ENCODE measurements at places on chromosomes 2 and 18.

DNA sequence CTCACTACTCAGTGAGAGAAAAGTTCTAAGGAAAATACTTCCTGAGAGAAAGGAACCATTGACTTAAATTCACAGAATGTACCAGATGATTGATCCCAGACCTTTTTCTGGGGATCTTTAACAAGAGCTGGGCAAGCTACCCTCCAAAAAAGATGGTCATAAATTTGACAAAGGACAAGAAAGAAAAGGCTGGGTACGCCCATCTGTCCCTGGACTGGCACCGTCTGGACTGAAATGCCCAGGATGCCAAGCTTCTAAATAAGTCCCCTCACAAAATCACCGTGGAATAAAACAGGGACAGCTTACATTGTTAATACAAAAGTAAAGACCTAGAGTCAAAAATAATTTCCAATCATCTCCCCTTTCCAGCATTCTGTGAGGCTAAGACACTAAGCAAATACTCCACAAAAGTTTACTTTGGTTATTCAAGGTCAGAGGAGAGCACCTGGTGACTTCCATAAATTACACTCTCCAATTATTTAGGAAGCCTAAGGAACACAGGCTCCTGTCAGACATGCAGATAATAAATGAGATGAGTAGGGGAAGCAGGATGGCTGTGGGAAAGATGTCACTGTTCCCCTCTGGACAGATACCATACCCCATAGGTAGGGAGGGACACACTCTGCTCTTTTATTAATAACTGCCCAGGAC is 69.9 kb downstream of the UXS1 start:
- no peak for DNase-seq

DNA sequence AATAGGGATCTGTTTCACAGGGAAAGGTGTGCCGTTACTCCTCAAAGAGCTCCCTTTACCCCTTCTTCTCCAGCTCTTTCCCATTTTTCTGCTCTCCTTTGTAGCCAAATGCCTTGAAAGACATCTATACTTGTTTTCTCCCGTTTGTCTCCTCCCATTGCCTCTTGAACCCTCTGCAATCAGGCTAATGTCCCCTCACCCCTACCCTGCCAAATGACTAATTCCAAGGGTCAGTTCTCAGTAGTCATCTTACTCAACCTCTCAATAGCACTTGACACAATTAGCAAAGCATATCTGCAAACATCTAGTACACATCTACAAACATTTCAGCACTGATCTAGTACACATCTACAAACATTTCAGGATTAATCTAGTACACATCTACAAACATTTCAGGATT is 12.6 kb downstream of the MRO start:
- DNase-seq: no peak

- DNase-seq: no peak
Measured at GRCh38 chr2:16729335-16729734, 63.7 kb upstream of the CYRIA start.

- no peak for DNase-seq
Measured at GRCh38 chr18:58576638-58577251, 52.1 kb downstream of the ALPK2 start.

DNA sequence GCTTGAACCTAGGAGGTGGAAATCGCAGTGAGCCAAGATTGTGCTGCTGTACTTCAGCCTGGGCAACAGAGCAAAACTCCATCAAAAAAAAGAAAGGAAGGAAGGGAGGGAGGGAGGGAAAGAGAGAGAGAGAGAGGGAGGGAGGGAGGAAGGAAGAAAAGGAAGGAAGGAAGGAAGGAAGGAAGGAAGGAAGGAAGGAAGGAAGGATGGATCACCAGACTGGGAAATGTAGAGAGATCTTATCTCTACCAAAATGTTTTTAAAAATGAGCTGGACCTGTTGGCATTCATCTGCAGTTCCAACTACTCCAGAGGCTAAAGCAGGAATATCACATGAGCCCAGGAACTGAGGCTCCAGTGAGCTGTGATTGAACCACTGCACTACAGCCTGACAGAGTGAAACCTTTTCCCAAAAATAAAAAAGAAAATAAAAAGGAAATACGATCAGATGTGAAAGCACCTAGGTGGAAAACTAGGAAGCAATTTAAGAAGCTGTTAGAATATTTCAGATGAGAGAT is 239.4 kb downstream of the CDH7 start:
- no peak for DNase-seq

DNA sequence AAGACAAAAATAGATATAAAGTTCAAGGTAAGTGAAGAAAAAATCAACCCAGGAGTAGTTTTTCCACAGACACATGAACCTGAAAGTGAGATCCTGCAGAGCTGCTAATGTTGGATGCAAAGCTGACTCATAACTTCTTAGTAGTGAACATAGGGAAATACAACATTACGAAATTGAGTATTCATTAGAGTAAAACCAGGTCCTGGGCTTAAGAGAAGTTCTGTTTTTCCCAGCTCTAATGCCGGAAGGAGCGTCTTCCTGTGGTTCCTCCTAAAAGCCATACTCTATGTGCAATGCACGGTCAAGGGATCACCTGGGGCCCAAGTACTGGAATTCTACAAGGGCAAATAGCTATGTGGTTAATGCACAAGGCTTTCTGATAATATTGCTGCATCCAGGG is 141.7 kb downstream of the RBMS1 start:
- DNase-seq: no peak

GRCh38 chr2:216665242-216665641 is 30.1 kb downstream of the IGFBP5 start:
- DNase-seq: no peak

GRCh38 chr2:11389052-11389420 is 44.6 kb upstream of the ROCK2 start:
- no peak for DNase-seq

- DNase-seq: no peak
Measured at GRCh38 chr18:45688833-45689232, 35.1 kb upstream of the SLC14A1 start.

DNA sequence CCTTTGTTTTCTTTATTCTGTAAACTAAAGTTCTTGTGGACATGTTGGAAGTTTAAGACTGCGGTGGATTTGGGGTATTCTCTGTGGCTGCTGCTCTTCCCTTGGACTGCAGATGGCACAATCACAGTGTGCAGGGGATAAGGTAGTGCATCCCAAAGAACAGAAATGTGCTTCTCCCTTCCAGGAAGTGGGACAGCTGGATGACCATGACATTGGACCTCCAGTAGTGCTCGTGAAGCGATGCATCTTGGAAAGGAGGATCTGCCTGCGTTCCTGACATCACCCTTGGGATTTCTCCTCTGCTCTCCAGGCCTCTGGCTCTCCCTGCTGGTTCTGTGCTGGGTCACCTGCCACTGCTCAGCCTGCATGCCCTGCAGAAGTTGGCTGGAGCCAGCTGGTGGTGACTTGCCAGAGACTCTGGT is 109.9 kb downstream of the SLC4A3 start:
- DNase-seq: no peak

- no peak for DNase-seq
Measured at GRCh38 chr2:60406192-60406591, 147.3 kb downstream of the BCL11A start.

- no peak for DNase-seq
Measured at GRCh38 chr18:2485983-2486382, 85.3 kb downstream of the METTL4 start.

GRCh38 chr2:122236152-122236874 is 480.9 kb downstream of the TSN start:
- DNase-seq: no peak

DNA sequence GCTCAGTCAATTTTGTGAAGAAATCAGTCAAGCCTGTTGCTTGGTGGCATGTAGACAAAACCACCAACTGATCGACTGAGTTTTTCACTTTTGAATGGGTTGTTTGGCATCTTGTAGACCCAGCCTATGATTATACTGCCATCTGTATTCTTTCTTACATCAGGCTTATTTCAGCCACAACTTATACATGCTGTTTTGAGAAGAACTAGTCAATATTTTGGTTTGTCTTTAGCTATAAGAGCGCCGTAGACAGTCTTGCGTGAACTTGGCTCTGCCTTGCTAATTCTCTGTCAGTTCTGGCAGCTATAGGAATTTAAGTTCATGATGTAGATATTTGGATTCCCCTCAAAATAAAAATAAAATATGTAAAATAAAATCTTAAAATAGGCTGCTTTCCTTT is 742.0 kb upstream of the FANCL start:
- no peak for DNase-seq

GRCh38 chr18:48962994-48963561 is 12.3 kb upstream of the SMAD7 start:
- DNase-seq: no peak

GRCh38 chr2:8595428-8595805 is 86.4 kb upstream of the ID2 start:
- DNase-seq: no peak

DNA sequence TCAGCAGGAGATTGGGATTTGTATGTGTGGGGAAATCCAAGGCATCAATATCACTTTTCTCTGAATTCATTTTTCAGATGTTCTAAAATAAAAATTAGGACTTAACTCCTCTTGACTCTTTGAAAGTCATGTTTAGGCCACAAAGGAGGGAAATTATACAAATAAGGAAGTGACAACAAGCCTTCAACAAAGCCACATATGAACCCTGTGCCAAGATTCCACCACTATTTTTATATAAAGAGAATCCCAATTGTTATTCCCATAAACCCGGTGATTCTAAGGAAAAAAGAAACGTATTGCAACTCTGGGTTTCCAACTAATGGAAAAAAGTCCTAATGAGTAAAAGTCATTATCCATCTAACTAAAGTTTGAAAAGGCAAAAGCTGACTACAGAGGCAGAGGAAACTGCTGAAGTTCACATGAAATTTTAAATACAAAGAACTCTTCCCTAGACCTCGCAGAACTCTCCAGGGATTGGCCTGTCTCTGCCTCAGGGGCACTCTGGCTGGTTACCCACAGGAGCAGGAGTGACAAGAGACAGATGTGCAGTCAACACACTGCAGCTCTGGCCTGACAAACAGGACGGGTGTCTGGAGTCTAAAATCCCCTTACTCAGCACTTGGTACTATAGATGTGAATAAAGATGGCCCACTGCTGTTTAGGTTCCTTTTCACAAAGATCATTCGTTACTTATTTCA is 11.5 kb downstream of the NPC1 start:
- no peak for DNase-seq

- no peak for DNase-seq
Measured at GRCh38 chr2:239209783-239210182, 191.0 kb downstream of the HDAC4 start.

- DNase-seq: no peak
Measured at GRCh38 chr2:208984376-208985090, 439.3 kb upstream of the MAP2 start.
